ENCODE measurements at places on chromosomes 1 and 21. TPM values are rescaled to one million over a fixed set of nuclear protein-coding genes. Genes with fewer than 3 reads are reported as not detected.

FMO4 gene
- 1.8 TPM for total RNA-seq

COL8A2 gene
- 1.2 TPM for total RNA-seq

OR10Z1 gene
- total RNA-seq = not detected

DNA sequence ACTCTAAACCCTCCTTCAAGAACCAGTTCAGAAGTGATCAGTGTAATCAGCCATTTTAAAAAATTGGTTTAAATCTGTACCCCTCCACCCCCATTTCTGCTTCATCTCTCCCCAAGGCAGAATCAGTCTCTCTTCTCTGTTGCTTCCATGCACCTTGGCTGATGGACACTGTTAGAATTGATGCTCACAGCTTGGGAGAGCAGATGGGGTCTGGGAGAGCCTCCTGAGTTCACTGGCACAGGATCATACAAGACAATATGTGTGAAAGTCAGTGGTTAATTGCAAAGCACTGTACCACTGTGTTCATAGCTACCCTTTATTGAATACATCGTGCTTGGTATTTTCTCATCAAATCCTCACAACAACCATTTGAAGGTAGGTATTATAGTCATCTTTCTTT, 140.9 kb downstream of the ROR1 start:
- DNase-seq = no peak

DNA sequence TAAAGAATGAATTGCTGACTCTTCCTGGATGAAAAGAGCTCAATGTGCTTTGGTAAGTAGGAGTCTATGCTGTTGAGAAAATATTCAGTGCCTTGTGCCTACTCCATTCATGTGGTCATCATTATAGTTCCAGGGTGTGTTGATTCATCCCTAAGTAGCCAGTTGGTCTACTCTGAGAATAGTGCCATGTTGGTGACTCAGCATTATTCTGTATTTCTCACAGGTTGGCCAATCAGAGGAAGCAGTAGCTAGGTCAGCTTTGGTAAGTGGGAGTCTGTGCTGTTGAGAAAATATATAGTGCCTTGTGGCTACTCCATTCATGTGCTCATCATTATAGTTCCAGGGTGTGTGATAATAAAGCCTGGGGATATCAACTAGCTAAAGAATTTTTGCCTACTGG, 397.3 kb downstream of the AGBL4 start:
- no peak for DNase-seq

GRCh38 chr1:118244194-118244593, 59.2 kb upstream of the SPAG17 start:
- no peak for DNase-seq

GRCh38 chr21:33058527-33058926, 11.4 kb upstream of the OLIG1 start:
- no peak for DNase-seq

- DNase-seq = no peak
Observed at GRCh38 chr1:46547481-46548383, 3.7 kb downstream of the KNCN start.

All from kidney epithelial cell (primary cell).